ENCODE measurements at places on chromosomes 2 and 18. TPM values are rescaled to one million over a fixed set of nuclear protein-coding genes. Genes with fewer than 3 reads are reported as not detected.

GRCh38 chr2:240686460-240686859 is 3.8 kb upstream of the AQP12B start:
- H3K36me3 ChIP-seq, result no peaks in the 10 kb centered on the region
- no peak for DNase-seq
- H3K27me3 ChIP-seq, result no peaks in the 10 kb centered on the region
- H3K4me1 ChIP-seq, result peaks cover 2% of the 10 kb centered on the region
- H3K27ac ChIP-seq, result no peak overlapping the region

DNA sequence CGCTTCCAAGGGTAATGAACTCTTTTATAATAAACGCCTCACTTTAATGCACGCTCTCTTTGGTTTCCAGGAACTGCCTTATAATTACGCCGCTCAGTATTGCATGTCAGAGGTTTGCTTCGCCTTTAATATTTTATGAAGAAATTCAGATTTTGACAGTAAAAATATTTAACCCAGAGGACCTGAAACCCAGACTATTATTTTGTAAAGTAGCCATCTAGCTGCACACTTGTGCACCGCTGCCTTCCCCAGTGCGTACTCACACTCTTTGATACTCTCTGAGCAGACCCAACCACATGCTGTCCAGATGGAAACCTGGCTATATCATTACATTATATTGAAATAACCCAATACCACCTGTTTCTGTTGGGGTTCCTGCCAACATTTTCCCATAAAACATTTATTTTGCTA is 270.1 kb downstream of the C1D start:
- no peak for DNase-seq
- no peak overlapping the region for H3K27ac ChIP-seq
- H3K4me1 ChIP-seq, result no peaks in the 10 kb centered on the region
- no peaks in the 10 kb centered on the region for H3K36me3 ChIP-seq
- no peak overlapping the region for H3K4me3 ChIP-seq

DNA sequence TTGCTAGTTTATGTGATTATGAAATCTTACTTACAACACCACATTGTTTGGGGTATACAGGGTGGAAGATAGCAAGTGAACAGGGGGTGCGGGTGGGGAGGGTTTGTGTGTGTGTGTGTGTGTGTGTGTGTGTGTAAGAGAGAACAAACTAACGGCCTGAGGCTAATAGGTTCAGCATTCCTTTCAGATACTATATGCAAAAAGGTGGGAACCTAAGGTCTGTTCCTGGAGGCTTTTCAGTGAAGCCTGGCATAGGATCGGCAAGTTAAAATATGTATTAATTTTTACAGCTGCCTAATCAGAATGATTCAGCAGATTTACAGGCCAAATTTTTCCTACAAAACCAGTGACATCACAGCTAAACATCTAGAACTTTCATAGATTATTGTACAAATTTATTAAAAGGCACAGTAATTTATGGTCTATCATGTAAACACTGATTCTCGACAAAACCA is 7.6 kb upstream of the SPDYA start:
- H3K27ac ChIP-seq, result peak overlapping the region; percentile 46
- H3K27me3 ChIP-seq, result no peaks in the 10 kb centered on the region
- peaks cover 2% of the 10 kb centered on the region for H3K4me1 ChIP-seq
- H3K4me3 ChIP-seq, result no peak overlapping the region
- peaks cover 40% of the 10 kb centered on the region for H3K36me3 ChIP-seq

- DNase-seq, result peak; percentile 3
- H3K27me3 ChIP-seq, result no peaks in the 10 kb centered on the region
- no peak overlapping the region for H3K4me3 ChIP-seq
- H3K36me3 ChIP-seq, result no peaks in the 10 kb centered on the region
Observed at GRCh38 chr2:31384351-31384750, 30.2 kb downstream of the XDH start.

- peak overlapping the region; percentile 16 for H3K27ac ChIP-seq
- peak; percentile 60 for DNase-seq
- no peak overlapping the region for H3K4me3 ChIP-seq
- peaks cover 14% of the 10 kb centered on the region for H3K4me1 ChIP-seq
- H3K36me3 ChIP-seq, result no peaks in the 10 kb centered on the region
Observed at GRCh38 chr2:112794131-112794733, 9.9 kb upstream of the IL1A start.

The CPO gene
- not detected for total RNA-seq

Data from activated CD8-positive, alpha-beta T cell treated with anti-CD3 and anti-CD28 coated beads for 36 hours (primary cell).